ENCODE measurements at places on chromosomes 7 and 10.

DNA sequence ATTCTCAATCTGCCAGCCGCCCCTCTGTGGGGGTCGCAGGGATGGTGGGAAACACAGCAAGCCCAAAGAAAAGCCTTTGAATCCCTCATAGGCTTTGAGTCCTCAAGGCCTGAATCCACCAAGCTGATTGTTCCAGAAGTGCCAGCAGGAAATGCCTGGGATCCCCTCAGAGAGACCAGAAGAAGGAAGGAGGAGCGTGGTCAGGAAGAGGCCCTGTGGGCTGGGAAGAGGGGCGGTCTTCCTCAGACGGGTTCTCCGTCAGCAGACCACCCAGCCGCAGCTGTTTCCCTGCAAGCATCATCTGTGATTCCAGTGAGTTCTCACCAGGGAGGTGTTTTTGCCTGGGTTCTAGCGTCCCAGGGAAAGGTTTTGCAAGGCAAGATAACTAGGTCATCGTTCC, 190.0 kb upstream of the KLF6 start:
- no peak for DNase-seq

GRCh38 chr7:73742753-73743641, 4.4 kb upstream of the ABHD11 start:
- DNase-seq = no peak

- DNase-seq = no peak
Measured at GRCh38 chr7:6257675-6258074, 14.7 kb downstream of the CYTH3 start.

- DNase-seq = no peak
Measured at GRCh38 chr10:125455431-125455830, 227.5 kb downstream of the TEX36 start.

- DNase-seq = no peak
Measured at GRCh38 chr10:14032406-14032998, 298.2 kb downstream of the FRMD4A start.

GRCh38 chr10:24887855-24888231, 64.6 kb downstream of the PRTFDC1 start:
- DNase-seq = no peak

DNA sequence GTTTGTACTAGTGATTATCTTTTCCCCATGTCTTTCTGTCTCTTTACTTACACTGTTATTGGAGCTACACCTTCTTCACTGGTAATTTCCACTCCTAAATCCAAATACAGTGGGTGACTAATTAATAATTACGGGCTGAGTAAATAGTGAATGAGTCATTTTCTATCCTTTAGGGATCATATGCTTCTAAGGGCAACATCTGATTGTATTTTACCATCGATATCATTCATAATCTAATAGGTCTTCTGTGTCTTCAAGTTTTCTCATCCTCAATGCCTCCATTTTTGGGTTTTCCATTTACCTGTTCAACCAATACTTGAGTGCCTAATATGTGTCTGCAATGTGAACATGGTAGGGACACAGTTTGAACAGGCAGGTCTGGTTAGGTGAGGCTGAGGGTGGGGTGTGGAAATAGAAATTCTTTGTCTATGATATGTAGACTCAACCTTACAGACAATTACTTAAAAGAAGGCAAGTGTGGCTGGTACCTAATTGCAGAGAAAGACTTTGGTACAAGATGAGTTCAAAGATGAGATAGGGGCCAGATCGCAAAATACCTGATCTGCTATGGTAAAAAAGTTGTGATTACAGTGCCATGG, 5.9 kb upstream of the DHX32 start:
- DNase-seq = no peak

DNA sequence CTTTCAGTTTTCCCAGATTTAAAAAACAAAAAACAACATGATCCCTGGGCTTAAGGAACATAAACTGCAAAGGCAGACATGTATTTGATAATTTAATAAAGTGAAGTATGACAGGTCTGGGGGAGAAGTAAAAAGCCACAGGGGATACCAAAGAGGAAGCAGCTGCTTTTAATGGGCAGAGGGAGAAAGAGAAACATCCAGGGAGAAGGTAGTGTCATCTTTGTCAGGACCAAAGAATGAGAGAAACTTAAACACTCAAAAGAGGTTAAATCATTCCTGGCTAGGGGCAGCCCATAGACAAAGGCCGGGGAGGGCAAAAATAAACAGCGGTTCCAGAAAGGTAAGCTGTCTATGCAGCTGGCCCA, 94.5 kb downstream of the GRB10 start:
- DNase-seq = no peak

DNA sequence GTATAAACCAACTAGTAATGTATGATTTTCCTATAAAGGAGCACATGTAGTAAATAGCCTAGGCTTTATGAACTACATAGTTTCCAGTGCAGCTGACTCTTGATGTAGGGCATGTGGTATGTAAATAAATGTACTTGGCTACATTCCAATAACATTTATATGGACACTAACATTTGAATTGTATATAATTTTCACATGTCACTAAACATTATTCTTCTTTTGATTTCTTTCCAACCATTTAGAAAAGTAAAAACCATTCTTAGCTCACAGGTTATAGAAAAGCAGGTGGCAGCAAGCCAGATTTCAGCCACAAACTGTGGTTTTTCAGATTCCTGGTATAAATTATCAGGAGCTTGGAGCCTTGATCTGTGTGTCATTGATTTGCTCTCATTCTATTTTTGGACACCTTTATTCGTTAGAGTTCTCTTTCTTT, 1182.0 kb downstream of the CNTNAP2 start:
- no peak for DNase-seq

DNA sequence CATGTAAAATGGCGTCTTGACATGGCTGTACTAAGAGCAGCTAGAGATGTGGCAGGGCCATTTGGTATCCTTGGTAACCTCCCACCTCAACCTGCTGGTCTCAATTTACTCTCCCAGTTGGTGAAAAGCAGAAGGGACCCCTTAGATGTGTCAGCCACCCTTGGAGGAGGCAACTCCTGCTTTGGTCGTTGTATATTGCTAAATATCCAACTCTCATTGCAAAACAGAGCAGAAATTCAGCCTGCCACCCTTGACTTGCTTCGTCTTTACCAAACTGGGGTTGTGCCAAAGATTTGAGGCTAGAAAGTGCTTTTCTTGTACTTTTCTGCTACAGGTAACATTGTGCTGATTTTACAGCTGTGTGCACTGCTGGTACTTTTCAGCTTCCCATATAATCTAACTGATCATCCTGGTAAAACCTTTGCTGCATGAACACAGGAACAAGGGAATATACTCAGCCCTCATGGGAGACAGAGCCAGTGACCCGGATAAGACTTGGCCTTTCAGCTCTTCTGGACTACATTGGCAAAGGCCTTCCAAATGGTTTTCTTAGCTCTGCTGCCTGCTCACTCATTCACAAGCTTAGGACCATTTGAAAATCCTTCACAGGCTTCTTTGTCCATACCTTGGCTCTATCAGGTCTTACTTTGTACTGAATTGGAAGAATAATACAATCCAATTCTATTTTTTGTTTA, 2.2 kb upstream of the VSTM4 start:
- no peak for DNase-seq

DNA sequence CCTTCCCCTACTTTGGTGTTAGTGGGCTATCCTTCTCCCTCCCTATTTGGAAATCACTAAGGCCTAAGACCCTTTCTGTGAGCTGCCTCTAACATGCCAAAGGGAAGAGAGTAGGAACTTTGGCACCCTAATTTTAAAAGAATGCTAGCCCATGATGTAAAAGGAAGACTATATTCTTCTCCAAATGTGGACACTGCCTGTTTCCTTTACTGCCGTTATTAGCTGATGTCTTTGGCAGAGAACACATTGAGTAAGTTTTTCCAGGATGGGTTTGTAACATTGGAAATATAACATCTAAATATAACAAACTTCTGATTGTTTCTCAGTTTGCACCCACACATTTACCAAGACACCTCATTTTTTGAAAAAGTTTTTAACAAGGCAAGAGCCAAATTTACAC, 56.9 kb upstream of the TNKS2 start:
- DNase-seq = no peak

DNA sequence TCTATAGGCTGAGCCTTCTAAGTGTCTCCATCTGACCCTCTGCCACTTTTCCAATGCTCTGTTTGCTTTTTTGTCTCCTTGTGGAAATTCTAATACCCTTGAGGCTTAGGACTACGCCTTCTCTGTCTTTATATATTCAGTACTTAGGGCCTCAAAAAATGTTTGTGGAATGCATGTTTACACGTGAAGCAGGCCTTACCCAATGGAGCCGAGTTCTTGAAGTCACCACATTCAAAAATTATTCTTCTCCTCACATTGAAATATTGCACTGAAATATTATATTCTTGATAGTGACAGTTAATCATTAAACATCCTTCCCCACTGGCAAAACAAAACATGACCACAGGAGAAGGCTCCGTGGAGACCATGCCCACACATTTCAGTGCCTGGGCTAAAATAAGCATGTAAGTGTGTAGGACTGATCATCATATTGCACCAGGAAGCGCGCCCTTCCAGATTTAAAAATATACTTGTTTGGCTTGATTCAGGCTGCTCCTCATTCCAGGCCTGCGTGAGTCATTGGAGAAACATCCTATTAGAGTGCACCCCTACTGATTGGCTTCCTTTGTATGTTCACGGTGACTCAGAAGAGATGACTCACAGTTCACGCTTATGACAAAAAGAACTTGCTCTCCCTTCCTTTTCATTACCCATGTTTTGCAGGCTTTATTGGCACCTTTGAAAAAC, 307.4 kb upstream of the AOAH start:
- peak; percentile 88 for DNase-seq

DNA sequence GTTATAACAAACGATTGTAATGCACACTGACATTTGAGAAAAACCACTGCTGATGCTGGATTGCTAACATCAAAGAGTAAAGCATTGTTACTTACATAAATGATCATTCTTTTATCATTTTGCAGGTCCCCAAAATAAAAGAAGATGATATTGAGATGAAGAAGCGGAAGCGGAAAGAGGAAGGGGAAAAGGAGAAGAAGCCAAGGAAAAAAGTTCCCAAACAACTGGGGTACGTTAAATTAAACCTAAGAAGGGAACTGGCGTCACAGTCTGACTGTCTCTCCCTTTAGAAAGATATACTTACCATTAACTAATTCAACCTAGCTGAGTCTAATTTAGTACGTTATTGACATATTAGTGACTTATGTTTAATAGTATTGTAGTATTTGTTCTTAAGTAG, 28.1 kb downstream of the UBN2 start:
- no peak for DNase-seq

GRCh38 chr10:35417795-35418194, 81.5 kb downstream of the CCNY start:
- DNase-seq = no peak

DNA sequence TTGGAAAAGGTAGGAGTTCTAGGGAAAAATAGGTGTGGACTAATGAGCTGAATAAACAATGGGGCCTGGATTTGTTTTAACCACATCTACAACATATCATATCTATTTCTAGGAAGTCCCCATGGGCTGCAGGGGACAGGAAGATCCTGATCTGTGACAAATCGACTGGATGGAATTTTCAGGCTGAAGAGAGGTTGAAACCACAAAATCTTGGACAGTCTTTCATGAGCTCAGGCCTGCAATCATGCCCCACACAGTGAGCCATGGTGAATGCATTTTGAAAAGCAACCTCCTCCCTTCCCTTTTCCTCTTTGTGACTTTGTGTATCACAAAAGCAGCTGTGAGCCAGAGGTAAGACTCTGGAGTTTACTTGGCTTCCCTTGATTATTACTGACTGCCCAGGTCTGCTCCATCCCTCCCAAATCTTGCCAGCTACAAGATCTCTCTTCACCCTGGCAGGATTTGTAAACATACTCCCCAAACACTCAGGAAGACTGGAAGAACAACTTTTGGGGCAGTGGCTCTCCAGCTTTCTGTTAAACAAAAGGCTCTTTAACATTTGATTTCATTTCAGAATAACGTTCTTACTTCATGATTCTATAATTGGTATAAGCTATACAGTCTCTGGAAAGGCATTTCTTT, 66.4 kb downstream of the ASAH2B start:
- no peak for DNase-seq

DNA sequence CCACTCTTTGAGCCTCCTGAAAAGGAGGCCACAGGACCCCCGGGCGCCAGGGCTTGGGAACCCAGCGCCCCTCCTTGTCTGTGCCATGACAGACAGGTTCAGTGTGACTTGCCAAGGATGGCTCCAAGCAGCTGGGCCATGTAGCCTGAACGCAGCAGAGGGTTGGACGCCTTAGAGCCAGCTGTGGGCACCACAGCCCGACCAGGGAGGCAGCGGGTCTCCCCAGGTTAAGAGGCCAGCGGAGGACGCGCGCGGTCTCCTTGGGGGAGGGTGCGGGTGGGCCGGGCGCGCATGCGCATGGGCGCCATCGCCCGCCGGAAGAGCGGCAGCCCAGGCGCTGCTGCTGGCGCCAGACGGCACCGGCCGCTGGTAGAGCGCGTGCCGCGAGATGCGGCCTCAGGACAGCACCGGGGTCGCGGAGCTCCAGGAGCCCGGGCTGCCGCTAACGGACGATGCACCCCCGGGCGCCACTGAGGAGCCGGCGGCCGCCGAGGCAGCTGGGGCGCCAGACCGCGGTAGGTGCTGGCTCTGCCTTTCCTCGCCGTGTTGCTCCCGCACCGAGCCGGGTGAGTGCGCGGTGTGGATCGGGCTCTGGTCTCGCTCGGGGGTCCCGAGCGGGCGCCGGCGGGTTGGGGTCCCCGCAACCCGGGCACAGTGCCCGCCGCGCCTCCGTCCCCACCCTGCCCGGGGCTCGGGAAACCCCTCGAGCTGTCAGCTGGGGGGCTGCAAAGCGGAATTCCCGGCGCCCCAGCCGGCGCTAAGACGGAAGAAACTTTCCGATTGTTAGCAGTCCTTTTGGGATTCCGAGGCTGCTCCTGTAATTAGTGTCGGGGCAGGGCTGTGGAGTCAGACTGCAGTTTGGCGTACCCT, at the start of gene SLC35G1:
Gene SLC35G1, plus strand, starts transcription at position 333 of the 870 bp plus-strand sequence. Its CDS starts 56 bp downstream, at position 389.
- no peak for DNase-seq

DNA sequence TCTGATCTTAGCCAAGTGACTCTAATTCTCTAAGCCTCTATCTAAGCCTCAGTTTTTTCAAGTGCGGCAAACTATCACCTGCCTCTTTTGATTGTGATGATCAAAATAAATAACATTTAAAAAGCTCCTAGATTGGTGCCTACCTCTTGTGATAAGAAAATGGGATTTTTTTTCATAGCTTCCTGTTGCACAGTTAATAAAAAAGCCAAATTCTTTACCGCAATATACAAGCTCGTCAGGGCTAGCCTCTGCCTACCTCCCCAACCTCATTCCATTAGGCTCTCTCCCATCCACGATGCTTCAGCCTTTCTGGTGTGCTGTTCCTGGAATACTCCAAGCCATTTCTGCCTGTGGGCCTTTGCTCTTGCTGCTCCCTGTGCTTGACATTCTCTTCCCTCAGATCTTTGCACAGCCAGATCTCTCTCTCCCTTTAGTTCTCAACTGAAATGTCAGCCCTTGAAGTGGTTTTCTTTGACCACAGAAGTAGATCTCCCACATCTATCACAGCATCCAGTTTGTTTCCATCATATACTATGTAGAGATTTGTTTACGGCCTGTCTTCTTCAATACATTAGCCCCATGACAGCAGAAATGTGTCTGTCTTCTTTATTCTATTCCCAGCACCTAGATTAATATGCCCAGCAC, 48.8 kb downstream of the SFR1 start:
- no peak for DNase-seq

GRCh38 chr7:156113731-156114130, 301.5 kb upstream of the SHH start:
- no peak for DNase-seq

GRCh38 chr10:271201-271600, 135.9 kb downstream of the ZMYND11 start:
- no peak for DNase-seq

GRCh38 chr10:94220717-94221116, 142.0 kb downstream of the NOC3L start:
- DNase-seq = no peak

All from thoracic aorta (tissue), 2 donors.